ENCODE measurements at places on chromosomes 11 and 22.

DNA sequence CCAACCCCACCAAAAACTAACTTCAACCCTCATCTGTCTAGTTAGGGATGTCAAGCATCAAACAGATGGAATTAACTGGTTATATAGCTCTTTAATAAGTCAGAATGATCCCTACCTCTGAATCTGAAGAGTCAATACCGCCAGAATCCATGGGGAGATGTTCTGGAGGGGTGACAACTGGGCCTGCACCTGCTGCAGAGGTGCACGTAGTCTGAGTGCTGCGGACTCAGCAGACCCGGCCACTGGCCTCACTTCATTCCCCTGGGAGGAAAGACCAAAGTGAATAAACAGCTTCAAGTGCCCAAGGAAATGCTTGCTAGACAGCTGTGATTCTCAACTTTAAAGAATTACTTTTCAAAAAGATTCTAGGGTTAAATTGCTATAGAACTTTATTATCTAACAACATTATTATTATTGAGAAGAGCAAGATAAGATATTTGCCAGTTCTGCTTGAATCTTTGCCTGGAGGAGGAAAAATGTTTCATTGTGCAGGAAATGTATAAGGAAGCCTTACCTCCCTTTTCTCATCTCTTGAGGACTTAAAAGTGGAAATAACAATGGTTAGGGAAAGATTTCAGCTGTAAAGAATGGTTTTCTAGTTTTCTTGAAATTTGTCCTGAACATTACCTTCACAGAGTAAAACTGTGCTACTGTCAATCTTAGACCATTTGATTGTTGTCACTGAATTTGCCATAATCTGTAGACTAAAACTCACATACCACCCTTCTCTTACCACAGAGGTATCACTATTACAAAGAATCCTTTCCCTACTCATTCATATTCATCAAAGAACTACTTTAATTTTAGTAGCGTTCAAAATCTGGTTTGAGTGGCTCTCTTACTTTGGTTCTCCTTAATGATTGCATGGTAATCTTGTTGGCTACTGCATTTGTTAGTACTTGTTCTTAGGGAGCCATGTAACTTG, 4.2 kb downstream of the XBP1 start:
- DNase-seq, result no peak

GRCh38 chr11:121762820-121763219, 310.1 kb upstream of the SORL1-AS1 start:
- peak; percentile 43 for DNase-seq

GRCh38 chr11:59062602-59063529, 23.2 kb upstream of the GLYATL1B start:
- no peak for DNase-seq

- peak; percentile 59 for DNase-seq
Observed at GRCh38 chr11:103024086-103024485, 67.9 kb downstream of the DCUN1D5 start.

DNA sequence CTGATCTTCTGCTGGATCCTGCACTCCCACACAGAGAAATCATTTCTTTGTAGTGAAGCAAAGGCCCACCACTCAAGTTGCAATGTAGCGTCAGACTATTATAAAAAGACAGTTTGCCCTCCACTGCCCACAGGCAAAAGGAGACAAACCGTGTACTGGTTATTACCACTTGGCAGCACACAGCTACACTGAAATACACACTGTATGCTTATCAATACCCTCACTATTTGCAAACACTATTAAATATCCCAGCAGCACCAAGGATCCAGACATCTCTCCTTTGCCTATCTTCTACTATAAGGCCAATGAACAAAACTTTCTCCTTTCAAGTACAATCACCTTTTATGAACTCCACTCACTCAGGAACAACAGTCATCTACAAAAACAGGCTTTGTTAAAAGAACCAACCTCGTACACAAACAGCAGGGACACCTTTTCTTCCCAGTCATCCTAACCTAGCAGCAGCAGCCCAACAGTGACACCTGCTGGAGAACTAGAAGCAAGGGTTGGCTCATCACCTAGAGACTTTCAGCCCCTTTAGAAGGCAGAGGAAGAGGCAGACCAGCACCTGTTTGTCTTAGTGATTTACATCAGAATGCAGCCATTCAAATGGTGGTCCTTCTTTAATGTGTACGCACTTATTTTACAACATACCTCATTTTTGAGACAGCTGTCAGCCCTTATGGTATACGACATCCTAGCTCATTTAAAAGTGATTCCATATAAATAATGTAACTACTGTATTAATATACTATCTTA, 56.1 kb downstream of the AMBRA1 start:
- peak; percentile 44 for DNase-seq
